ENCODE measurements at places on chromosomes 6 and 20. TPM values are rescaled to one million over a fixed set of nuclear protein-coding genes. Genes with fewer than 3 reads are reported as not detected.

MEP1A gene
- not detected for total RNA-seq

KCNK17 gene
- total RNA-seq, result 0.53 TPM

EMILIN3 gene
- total RNA-seq, result 0.44 TPM

ZNF831 gene
- total RNA-seq, result 0.47 TPM

TTLL9 gene
- 0.13 TPM for total RNA-seq

CNR1 gene
- 3.8 TPM for total RNA-seq

DPPA5 gene
- total RNA-seq, result not detected

TAP2 gene
- 30.7 TPM for total RNA-seq

CCN6 gene
- not detected for total RNA-seq

CRNKL1 gene
- 12.8 TPM for total RNA-seq

GRCh38 chr6:150250826-150251225 is 108.0 kb downstream of the PPP1R14C start:
- no peak for DNase-seq

DNA sequence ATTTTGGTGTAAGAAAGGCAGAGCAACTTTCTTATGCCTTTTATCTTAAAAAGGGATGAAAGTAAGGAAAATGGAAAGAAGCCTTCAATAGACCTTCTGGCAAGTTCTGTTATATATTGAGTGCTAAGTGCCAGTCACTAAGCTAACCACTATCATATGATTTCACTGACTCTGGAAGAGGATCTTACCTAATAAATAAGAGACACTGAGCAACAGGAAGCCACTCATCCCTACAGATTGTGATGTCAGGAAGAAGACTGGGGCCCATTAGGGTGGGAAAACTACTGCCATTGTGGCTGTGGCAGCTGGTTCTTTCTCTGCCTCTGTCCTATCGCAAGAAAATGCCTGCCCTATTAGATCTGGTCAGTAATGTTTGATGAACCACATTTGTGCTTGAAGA is 89.6 kb downstream of the AIG1 start:
- no peak for DNase-seq

DNA sequence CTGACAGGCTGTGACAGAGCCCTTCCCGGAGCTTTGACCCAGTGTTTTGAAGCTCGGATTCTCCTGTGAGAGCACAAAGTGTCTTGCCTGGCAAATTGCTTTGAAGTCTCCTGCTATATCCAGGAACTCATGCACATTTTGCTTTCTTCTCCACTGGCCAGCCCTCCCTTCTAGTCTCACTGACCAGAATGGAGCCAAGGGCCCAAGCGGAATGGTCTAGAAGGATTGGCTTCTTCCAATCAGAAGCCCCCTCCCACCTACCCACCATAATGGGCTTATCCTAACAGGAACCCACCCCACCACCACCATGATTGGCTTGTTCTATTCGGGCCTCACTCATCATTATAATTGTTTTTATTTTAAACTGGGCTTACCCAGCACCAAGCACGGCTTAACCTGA is 130.1 kb downstream of the PXDC1 start:
- no peak for DNase-seq

GRCh38 chr6:17224056-17224455 is 57.1 kb upstream of the RBM24 start:
- DNase-seq, result no peak

DNA sequence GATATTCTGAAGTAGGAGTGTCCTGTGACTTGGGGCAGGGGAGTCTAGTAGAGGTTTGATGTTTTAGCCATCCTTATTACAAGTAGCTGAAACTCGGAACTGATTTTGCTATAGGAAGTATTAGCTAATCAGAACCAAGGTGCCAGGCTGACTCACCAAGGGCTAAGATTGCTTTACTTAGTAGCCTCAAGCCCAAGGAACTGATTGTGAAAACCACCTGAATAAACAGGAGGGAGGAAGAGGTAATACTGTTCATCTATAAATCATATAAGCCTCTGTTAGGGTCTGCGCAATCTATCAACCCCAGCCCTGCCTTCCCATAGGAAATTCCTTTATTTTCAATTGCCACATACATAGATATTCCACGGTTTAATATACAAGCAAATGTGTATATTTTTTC is 54.4 kb downstream of the GNAS start:
- no peak for DNase-seq

GRCh38 chr20:7503501-7503900 is 436.8 kb downstream of the HAO1 start:
- peak; percentile 26 for DNase-seq

GRCh38 chr20:58843128-58843556 is 7.6 kb downstream of the GNAS-AS1 start:
- no peak for DNase-seq

DNA sequence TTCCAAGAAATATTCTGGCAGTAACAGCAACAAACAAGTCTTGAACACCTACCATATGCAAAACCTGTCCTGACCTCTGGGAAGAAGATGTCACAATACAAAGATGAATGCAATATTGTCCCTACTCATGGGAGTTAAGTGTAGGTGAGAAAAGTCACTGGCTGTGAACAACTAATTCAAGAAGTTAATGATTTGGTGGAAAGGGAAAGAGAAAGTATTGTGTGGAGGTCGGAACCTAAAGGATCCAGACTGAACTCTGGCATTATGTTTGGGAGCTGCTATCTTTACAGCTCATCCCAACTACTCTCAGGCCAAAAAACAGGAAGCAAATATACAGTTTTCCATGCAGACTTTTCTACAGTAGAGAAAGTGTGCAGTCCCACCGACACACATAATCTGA is 285.3 kb upstream of the PRDM1 start:
- no peak for DNase-seq

DNA sequence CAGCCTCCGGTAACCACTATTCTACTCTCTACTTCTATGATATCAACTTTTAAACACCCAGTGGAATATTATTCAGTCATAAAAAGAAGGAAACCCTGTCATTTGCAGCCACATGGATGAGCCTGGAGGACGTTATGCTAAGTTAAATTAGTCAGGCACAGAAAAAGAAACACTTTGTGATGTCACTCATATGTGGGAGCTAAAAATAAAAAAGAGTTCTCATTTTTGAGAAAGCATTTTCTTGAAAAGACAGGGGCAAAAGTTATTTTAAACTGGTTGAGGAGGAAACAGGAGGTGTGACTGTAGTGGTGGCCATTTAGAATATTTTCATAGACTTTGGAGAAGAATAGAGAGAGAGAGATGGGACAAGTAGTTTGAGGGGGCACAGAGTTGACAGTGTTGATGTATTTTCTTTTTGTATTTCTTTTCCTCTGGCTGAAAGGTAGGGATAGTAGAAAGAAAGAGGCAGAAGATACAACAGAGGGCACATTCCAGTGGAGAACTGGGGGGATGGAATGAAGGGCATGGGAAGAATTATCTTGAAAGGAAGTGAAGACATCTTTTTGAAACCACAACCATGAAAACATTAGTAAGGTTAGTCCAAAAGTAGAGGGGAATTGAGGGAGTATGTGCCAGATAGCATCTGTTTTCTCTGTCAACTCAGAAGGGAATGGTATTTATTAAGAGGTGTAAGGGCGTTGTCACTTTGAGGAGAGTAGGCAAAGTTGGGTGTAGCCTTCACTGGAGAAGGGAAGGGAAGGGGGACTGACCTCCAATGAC is 181.3 kb upstream of the GMDS start:
- no peak for DNase-seq

DNA sequence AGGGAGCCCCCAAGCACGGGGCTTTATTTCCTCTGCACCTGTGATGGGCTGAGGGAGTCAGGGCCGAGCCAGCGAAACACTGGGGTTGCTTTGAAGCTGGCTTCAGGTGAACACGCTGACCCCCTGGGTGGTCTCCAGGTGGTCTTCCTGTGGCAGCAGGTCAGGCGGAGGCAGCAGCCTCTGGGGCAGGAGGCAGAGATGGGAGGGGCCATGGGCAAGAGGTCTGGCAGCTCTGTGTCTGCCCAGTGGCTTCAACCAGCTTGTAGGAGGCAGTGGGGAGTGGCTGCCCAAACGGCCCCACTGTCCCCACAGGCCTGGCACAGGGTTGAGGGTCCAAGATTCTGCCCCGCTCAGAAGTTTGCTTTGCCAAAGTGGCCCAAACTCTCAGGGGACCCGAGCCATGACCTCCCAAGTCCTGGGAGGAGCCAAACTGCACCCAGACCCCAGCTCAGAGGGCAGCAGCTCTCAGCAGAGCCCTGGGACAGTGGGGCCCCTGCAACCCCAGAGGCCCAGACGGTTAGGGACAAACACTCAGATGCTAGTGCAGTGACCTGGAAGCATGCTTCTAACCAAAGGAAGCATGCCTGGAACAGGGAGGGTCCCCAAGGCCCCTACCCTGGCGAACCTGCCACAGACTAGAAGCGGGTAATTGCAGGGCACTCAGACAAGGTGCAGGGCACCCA is 15.3 kb downstream of the NTSR1 start:
- peak; percentile 12 for DNase-seq

- DNase-seq, result no peak
Measured at GRCh38 chr20:59787538-59787890, 145.9 kb downstream of the SYCP2 start.

DNA sequence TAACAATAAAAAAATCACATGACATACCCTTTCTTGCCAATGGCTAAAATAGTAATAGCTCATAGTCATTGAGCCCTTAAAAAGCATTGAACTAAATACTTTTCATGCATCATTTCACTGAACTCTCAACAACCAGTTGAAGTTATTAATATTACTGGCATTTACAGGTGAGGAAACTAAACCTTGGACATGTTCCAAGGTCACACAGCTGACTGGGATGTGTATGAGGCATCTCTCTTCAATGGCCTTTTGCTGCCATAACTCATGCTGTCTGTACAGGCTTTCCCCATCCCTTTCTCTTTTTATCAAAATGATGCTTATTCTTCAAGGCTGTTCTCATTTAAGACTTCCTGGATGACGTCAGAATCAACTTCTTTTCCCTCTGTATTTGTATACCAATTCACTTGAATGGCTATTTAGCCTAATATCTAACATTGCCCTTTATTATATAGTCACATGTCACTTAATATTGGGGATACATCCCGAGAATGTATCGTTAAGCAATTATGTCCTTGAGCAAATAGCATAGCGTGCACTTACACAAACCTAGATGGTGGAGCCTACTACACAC is 476.4 kb downstream of the KIF16B start:
- no peak for DNase-seq

DNA sequence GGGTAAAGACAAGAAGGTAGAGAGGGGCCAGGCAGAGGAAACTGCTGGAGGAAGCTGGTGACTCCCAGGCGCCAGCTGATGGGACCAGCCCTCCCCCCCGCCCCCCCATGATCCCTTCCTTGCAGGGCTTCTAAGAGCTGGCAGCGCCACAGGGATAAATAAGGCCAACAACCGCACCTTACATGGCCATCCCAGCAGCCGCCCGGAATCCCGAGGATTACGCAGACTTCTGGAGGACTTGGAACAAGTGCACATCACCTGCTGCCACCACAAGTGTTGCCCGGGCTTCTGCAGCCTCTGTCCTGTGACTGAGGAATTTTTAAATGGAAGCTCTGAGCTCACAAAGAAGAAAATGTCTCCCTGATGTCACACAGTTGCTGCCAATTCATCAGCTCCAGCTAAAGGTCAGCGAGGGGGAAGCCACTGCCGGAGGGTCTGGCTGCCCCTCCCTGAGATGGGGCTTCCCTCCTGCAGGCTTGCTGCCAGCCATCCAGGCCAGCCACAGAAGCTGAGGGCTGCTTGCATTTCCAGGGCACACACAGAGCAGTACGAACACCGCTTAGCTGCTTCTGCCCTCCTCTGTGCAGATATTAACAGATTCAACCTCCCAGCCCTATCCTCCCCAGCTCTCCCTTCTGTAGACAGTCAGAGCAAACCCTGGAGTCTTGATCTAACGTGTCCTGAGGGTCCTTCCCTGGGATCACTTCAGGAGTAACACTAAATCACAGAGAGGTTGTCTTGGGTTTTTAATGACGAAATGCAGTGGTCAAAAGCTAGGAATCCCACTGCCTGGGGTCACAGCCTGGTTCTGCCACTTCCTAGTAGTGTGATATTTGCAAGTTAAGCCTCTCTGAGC is 38.6 kb upstream of the PIM1 start:
- DNase-seq, result peak; percentile 81

GRCh38 chr6:79152269-79152737 is 74.2 kb upstream of the PHIP start:
- no peak for DNase-seq

DNA sequence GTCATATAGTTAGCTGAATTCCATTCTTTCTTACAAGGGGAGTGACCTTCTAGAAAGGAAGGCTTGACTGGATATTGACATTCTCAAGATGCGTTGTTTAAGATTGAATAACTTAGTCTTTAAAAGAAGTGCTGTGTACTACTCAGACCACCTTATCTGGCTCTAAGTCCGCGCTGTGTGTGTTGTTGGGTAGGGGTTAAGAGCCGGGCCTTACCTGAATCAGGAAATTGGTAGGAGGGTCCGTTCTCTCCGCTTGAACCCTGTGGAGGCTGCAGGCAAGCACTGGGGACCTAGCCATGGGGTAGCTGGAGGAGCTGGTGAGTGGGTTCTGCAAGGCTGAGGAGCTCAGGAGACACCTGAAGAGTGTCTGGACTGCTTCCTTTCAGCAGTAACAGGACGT is 9.0 kb upstream of the SCML4 start:
- DNase-seq, result no peak

- DNase-seq, result no peak
Measured at GRCh38 chr6:45209762-45210161, 118.4 kb upstream of the RUNX2 start.

- DNase-seq, result no peak
Measured at GRCh38 chr6:101080597-101080996, 199.5 kb upstream of the ASCC3 start.

DNA sequence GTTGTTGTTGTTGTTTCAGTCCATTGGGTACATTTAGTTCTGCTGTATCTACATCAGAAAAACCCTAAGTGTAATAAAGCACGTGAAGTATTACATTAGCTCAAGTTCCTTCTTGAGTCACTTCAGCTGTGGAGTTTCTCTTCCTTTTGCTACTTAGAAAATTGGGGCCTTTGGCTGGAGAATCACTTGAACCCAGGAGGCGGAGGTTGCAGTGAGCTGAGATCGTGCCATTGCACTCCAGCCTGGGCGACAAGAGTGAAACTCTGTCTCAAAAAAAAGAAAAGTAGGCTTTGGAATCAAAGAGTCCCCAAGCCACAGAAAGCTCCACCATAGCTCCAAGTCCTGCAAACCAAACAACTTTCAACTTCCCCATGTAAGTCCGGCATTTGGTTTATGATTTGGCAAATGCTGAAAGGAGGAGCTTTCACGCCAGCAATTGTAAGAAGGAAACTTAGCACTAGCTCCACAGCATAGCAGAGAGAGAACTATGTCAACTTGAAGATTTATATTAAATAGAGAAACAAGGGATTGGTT is 56.5 kb upstream of the RNF144B start:
- no peak for DNase-seq

- no peak for DNase-seq
Measured at GRCh38 chr6:98648211-98648914, 186.0 kb upstream of the POU3F2 start.

DNA sequence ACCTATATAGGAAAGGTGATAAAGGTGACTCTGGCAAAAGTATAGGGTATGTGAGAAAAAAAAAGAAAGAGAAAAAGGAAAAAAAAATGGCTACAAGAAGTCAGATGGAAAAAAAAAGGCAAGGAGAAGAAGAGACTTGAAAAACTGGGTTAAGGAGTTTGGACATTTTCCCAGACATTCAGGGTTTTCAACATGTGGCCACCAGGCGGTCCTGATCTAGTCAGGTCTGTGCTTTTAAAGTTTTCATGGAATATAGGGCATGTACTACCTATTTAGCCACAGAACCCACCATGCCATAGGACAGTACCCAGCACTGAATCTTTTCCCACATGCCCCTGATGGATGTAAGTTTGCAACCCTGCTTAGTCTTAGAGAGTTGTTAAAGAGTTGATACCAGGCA is 433.7 kb downstream of the MAFB start:
- DNase-seq, result no peak
